ENCODE measurements at places on chromosomes 7 and 10.

DNA sequence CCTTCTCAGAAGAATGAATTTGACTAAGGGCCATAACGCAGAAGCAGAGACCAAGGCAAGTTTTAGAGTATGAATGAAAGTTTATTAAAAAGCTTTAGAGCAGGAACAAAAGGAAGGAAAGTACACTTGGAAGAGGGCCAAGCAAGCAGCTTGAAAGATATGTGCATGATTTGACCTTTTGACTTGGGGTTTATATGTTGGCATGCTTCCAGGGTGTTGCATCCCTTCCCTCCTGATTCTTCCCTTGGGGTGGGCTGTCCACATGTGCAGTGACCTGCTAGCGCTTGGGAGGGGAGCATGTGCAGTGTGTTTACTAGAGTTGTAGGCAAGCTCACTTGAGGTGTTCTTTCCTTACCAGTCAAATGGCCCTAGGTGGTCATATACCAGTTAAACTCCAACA, 37.9 kb upstream of the LRRN3 start:
- DNase-seq, result no peak

GRCh38 chr7:122849957-122850328, 36.3 kb downstream of the CADPS2 start:
- DNase-seq, result no peak

GRCh38 chr10:34347131-34347530, 468.0 kb downstream of the PARD3 start:
- no peak for DNase-seq

GRCh38 chr7:112036071-112036470, 170.1 kb downstream of the DOCK4 start:
- DNase-seq, result no peak

DNA sequence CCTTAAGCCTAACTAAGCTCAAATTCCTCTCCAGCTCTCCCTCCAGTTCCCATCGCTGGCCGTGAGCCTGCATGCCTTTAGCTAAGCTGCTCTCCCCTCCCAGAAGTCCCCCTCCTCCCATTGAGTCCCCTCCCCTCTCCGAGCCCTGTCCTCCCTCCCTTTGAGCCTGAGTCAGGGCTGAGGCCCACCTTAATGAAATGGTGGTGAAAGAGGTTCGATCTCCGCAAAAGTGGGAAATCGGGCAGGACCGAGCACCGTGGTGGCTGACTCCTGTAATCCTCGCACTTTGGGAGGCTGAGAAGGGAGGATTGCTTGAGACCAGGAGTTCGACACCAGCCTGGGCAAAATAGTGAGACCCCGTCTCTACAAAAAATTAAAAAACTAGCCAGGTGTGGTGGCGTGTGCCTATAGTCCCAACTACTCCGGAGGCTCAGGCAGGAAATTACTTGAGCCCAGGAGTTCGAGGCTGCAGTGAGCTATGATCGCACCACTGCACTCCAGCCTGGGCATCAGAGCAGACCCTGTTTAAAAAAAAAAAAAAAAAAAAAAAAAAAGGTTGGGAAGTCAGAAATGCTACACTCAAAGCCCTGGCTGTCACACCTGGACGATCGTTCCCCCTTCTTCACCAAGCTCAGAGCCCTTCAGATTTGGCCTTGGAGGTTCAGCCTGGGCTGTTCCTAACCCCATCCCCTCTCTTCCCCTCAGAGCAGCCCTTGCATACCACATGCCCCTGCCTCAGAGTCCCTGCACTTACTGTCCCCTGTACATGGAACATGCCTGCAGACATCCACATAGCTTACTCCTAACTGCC, 995 bp upstream of the CLDN3 start:
- no peak for DNase-seq

GRCh38 chr7:73394422-73394821, 39.2 kb upstream of the FZD9 start:
- DNase-seq, result no peak

DNA sequence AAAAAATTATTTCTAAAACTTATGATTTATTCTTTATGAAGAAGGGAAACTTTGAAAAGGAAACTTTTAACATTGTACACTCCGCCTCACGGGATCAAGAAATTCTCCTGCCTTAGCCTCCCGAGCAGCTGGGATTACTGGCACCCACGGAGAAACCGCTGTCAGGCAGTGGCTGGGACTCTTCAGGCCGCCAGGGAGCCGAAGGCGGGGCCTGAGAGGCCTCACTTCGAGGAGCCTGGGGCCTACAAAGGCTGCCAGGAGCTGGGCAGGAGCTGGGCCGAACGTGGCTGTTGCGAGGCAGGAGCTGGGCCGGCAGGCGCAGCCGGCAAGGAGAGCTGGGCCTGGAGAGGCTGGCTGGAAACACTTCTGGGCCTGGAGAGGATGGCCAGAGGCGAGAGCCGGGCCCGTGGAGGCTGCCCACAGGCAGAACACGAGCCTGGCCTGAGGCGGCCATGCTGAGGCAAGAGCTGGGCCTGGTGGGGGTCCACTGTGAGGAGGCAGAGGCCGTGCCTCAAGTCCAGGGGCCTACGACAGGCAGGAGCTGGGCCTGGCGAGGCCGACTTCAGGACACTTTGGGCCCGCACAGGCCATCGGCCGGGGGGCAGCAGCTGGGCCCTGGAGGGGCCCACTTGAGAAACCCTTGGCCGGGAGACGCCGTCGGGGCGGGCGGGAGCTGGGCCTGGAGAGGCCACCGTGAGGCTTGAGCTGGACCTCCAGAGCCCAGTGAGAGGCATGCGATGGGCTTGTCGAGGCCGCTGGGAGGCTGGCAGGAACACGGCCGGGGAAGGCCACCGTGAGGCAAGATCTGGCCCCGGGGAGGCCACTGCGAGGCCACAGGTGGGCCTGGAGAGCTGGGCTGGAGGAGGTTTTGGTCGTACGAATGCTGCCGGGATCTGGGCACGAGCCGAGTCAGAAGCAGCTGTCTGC, 23.7 kb downstream of the MDH2 start:
- no peak for DNase-seq

DNA sequence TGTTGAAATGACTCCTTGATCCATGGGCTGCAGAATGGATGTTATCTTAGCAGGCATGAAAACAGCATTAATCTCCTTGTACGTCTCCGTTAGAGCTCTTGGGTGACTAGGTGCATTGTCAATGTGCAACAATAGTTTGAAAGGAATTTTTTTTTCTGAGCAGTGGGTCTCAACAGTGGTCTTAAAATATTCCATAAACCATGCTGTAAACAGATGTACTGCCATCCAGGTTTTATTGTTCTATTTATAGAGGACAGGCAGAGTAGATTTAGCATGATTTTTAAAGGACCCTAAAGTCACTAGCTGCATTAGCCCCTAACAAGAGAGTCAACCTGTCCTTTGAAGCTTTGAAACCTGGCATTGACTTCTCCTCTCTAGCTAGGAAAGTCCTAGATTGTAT, 64.0 kb downstream of the NRF1 start:
- DNase-seq, result no peak

GRCh38 chr7:149220534-149220933, 18.9 kb upstream of the ZNF212 start:
- no peak for DNase-seq

DNA sequence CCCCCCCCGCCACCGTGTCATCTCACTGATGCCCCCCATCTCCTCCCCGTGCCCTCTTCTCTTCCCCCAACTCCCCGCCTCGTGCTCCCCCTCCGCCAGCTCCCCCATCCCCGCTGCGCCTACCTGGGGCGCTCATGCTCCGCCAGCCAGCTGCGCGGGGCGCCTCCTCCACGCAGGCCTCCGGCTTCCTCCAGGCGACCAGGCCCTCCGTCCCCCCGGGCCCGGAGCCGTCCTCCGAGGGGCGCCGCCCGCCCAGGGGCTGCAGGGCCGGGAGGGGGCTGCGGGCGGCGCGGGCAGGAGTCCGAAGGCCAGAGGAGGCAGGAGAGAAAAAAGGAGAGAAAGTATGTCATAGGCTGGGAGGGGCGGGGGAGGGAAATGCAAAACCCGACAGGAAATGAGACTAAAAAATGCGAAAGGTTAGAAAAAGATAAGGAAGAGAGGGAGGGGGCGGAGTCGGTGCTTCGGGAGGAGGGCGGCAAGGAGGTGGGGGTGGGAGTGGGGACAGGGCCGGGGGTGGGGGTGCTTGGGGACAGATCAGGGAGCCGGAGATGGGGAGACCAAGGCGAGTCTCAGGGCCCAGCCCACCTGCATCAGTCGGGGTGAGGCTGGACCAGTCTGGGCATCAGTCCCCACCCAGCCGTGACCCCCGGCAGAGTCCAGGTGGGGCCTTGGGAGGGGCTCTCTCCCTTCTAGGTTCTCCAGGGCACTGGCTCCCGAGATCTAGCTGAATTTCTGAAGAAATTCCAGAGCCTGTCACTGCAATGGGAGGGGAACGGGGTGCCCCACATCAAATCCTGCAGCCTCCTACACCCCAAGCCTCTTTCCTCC, at the start of gene CARD11:
Gene CARD11, minus strand, starts transcription at position 324 of the 828 bp plus-strand sequence. CDS start 85,361 bp downstream, outside the sequence.
- DNase-seq, result peak; percentile 33

DNA sequence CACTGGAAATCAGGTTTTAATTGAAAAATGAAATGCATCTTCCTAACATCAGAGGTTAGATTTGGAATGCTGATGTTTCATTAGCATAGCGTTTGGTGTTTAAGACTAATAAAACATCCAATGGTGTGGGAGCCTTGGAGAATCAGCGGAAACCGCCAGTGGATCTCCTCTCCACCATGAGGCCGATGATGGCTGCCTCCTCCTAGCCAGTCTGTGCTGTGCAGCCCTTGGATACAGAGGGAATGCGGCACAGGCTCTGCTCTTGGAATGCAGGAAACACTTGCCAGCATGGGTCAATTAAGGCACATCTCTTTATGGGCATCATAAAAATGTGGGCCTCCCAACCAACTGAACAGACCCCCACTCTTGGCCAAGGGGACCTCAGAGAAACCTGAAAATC, 259.9 kb downstream of the GLRX3 start:
- no peak for DNase-seq

DNA sequence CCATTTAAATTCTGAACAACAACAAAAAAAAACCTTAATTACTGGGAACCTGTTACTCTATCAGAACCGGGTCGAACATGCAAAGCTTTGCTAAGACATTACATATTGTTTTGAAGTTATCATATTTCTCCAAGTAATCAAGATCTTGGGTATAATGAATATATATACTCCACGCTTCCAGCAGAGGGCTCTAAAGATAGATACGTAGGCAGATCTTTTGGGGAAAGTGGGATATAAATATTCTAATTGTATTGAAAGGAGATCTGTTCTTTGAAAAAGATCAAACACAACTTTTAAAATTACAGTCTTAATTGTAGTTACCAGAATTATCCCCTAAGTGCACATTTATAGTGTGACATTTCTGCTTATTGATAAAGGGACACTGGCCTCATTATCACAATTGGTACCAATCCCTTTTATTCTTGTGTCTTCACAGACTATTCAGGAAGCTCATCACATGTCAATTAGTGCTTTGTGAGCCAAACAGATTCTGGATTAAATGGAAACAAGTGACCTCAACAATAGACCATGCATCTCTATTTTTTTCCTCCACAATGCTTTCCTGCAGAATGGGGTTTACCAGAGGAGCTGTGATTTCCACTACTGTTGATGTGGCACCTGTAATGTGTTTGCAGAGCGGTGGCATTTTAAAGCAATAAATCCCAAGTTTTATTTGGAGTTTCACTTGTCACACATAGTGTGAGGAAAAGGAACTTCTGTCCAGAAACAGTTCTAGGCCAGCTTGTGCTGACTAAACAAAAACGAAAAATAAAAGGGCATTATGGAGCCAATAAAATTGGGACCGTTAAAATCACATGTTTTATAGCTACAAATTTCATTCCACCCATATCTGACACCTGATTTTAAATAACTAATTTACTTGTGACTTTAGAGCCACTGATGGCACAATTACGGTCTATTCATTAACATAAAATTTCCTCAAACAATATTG, 122.4 kb downstream of the CTTNBP2 start:
- no peak for DNase-seq

- no peak for DNase-seq
Observed at GRCh38 chr10:79328737-79329504, 18.3 kb upstream of the PPIF start.

DNA sequence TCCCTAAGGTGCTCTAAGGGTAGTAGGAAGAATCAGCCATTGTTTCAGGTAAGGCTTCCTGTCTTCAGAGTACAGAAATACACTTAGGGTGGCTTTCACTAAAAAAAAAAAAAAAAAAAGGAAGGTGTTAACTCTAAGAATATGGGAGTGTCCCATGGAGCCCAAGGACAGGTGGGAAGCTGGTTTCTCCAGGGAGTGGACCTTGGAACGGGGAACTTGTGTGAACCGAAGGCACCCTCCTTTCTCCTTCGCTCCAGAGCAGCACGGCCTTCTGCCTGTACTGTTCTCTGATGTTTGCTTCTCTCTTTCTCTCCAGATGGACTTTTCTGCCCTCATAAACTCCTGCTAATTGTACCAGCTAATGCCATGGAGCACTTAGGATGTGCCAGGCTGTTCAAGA, 6.2 kb downstream of the OPALIN start:
- no peak for DNase-seq

DNA sequence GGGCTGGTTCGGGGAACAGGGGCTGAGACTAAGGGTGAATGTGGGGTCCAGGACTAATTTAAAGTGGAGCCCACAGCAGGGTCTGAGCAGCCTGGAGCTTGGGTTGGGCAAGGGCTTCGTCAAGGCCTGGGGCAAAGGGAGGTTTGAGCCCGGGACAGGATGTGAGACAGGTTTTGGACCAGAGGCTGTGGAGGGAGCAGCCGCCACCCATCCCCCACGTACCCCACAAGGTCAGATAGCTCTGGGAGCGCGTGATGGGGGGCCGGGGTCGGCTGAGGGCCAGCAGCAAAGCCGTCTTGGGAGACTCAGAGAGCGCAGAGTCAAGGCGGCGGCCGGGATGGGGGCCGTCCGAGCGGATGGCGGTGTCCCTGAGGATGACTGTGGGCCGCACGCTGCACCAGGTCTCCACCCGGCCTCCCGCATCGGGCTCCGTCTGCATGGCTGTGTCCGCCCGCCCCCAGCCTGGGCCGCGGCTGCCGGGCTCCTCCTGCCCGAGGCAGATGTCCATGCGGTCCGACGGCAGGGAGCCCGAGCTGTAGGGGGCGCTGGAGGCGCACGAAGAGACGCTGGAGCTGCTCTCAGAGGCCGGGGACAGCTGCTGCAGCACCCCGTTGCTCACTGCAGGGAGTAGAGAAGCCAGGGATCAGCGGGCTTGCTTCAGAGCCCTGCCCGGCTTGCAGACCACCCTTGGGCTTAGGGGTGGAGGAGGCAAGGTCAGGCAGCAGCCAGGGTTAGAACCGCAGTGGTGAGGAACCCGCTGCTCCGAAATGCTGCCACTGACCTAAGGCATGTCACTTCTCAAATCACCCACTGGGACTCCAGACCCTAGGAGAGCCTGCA, 12.1 kb downstream of the PDZD7 start:
- DNase-seq, result peak; percentile 68

DNA sequence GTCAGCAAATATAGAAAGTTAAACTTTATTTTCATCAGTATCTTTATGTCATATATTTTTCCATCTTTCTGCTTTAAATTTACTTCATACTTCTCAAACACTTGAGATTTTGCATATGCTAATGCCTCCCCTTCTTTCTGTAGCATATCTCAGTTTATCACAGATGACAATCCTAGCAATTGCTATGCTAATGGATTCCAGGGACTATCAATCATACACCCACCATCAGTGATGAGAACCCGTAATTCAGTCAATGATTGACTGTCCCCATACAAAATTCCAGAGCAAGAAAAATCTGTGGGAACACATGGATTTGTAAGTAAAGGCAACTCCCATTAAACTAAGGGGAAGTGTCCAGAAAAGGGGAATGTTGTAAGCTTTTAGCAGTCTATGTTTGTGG, 432.4 kb upstream of the SEMA3D start:
- DNase-seq, result no peak

Data from effector memory CD8-positive, alpha-beta T cell (primary cell).